ENCODE measurements at places on chromosomes 11 and 22.

DNA sequence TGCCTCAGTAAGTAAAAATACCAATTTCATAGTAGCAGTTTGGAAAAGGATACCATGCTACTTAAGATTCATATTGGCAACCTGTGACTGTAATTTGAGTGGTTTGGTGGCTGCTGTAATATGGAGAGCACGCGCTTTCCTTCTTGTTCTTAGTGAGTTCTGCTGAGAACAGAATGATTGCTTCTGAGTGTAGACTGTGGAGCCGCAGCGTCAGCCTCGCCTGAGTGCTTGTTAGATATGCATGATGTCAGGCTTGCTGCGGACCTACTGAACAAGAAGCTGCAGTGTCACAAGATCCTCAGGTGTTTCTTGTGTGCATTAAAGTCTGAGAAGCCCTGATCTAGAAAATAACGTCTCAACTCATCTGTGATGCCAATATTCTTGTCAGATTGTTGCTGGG is 143.2 kb downstream of the ARHGAP42 start:
- DNase-seq, result no peak

DNA sequence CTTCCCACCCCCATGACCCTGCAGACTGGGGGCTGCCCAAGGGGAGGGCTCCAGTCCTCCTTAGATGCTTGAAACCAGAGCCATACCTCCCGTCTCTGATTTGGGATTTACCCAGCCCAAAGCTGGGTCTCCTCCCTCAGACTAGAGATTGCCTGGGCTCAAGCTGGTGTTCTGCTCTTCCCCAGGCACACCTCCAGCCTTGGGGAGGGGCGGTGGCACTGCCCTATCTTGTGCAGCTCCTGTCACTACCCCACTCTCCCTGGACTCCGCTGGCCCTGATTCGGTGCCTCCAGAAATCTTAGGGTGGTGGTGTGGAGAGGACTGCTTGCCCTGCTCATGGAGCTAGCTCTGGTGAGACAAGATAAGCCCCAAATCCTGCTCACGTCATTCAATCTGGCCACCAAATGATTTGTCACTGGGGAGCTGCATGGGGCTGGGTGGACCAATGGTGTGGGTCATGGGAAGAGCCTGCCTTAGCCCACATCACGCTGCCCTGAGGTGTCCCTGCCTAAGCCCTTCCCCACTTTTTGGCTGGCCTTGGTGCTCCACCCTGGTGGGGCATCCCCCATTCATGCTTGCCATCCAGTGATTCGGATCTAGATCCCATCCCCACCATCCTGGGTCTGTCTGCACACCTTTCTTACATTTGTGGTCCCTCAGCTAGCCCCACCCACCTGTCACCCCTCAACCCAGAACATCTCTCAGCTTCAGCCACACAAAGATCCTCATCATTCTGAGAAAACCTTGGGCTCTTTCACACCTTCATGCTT is 87.7 kb downstream of the PDE2A start:
- no peak for DNase-seq

DNA sequence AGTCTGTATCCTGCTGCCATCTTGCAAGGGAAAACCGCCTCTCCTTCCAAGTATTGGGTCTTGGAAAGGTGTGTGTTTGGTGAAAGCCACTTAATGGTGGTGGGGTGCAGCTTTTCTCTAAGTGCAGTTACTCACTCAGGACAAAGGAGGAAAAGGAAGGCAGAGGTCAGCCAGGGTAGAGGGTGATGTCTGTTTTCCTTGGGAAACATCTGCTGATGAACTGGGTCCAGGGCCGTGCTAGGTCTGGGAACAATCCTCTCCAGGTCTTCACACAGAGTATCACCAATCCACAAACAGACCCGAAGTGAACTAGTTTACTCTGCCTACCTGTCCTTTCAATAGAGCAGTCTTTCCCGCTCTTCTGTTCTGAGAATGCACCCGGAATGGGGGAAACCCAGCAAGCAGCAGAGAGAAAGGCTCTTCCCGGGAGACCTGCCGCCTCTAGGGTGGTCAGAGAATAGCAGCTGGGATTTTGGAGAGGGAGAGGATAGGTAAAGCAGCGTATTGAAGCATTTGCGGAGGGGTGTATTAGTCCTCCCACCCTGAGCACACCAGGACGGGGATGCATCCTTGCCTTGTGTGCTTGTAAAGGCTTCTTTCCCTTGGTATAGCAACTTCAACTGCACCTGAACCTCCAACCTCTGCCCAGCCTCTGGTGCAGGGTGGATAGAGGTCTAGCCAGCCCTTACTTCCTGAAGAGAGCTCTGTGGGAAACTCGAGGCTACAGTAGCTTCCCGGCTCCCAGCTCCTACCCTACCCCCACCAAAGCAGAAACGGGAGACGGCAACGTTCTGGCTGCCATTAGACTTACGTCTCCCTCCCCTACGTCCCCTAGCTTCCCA is 20.7 kb downstream of the LHFPL7 start:
- no peak for DNase-seq

- DNase-seq, result no peak
Measured at GRCh38 chr11:124749912-124750311, 2.1 kb downstream of the VSIG2 start.

DNA sequence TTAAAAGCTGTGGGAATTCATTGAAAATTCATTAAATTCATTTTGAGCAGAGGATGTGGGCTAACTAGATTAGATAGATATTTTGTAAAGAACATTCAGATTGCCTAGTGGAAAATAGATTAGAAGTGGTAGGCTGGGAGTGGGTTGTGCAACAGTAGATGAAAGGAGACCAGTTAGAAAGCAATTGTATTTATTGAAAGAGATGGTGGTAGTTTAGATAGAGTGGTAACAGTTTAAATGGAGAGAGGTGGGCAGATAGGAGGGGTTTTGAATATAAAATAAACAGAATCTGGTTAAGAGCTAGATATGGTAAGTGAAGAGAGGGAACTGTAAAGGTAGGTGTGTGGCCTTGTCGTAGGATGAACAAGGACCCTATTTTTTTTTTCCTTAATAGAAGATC is 34.5 kb downstream of the METTL15 start:
- no peak for DNase-seq
